ENCODE measurements at places on chromosomes 3 and 15.

- DNase-seq = no peak
Measured at GRCh38 chr3:44265815-44266214, 24.1 kb downstream of the TOPAZ1 start.

DNA sequence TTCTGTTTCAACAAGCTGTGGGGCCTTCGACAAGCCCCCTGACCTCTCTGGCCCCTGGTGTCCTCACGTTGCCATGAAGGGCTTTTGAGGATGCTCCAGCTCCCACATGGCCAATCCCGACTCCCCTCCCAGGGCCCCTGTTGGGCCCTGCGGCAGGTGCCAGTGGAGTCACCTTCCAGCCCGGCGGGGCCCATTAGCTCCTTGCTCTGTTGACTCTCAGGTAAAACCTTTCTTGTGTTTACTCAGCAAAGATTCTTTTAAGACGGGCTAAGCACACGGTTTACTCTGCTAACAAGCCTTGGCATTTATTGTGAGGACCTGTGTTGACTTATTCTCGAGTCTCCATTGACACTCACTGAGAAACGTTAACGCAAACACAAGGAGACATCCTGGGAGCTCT lies 15.0 kb downstream of the RPLP1 start:
- DNase-seq = no peak

- DNase-seq = no peak
Measured at GRCh38 chr3:124299831-124300230, 307.9 kb upstream of the ROPN1 start.

DNA sequence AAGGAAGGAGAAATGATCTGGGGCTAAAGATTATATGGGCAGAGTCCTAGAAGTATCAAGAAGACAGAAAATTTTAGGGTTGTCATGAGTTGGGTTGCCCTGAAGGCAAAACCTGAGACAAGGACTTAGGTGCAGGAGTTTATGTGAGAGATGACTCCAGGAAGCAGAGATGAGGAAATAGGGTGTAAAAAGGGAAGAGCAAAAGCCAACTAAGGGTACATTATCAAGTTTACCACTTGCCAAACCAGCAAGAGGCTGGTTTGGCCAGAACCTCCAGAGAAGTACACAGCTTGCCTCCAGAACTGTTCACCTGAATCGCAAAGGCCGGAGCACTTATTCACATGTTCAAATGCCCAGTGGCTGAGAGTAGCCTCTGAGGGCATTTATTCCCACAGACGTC lies 116.7 kb downstream of the FHIT start:
- DNase-seq = no peak

GRCh38 chr3:133572158-133573053 lies 1.1 kb upstream of the CDV3 start:
- no peak for DNase-seq

DNA sequence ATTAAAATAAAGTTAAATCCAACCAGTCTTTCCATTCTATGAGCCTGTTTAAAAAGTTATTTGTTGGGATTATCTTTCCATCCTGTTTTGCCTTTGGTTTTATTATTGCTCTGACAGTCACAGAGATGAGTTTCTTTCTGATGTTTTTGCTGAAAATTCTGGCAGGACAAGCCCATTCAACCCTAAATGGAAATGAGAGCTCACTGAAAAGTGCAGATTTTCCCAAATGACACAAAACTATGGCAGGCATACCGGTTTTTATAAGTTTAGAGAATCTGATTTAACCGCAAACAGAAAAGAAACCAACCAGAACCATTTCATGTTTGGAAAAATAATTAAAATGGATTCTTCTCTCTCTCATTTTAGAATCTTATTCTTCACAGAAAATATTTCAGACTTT lies 238.1 kb upstream of the SGO1 start:
- no peak for DNase-seq
